Frontal cortex (tissue), 4 donors: ENCODE measurements at places on chromosomes 2 and 18.

GRCh38 chr2:3200420-3200939 is 177.1 kb downstream of the EIPR1 start:
- no peak for DNase-seq

DNA sequence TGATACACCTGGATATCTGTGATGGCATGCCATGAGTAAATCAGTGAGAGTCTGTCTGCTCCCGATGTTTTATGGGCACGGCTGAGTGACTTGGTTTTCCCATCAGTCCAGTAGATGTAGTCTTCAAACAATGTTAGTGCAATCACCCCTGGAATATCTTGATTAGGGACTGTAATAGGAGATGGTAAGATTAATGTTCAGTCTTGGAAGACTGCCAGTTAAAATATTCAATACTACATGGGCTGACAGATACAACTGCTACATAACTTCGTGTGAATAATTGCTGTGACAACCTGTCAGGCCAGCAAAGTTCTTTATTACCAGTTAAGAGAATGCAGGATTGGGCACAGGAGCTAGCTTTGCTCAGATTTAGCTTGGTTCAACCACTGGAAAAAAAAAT is 1673.3 kb downstream of the LRP1B start:
- DNase-seq = no peak

DNA sequence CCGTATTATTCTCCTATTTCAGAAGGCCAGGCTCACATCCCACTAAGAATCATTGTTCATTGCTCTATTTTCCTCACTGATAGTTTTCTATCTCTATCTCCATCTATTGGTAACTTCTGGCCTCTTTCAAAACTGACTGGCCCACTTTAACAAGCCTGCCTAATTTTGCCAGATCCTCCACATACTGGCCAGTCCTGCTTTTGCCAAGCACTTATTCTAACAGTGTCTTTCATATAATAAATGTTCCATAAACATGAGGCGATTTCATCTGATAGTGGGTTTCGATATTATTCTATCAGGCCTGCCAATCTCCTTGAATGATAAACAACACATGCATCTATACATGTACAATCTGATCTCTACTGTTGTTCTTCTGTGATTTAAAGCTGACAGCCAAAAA is 125.9 kb upstream of the KCNH7 start:
- DNase-seq = no peak

GRCh38 chr2:64698668-64699444 is 45.1 kb upstream of the SERTAD2 start:
- DNase-seq = no peak
